ENCODE measurements at places on chromosomes 16 and 17.
A peak's percentile ranks its signal among the peaks of the same experiment; 100 is the strongest.

DNA sequence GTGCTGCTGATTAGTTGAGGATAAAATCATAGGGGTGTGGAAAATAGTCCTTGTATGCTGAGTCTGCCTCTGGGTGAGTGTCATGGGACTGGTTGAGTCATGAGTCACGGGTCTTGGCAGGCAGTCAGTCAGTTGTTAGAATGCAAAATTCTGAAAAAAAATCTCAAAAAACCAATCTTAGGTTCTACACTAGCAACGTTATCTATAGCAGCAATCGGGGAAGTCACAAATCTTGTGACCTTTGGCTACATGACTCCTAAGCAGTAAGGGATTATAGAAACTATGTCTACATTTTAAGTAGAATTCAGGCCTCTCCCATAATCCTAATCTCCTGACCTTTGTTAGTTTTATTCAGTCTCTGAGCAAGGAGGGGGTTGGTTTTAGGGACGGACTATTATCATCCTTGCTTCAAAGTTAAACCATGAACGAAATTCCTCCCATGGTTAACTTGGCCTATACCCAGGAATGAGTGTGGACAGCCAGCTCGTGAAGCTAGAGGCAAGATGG lies 18.0 kb upstream of the PMFBP1 start:
- no peaks in the 10 kb centered on the region for H3K4me1 ChIP-seq
- H3K4me3 ChIP-seq, result no peak overlapping the region
- H3K27me3 ChIP-seq, result no peaks in the 10 kb centered on the region
- no peak for DNase-seq
- H3K36me3 ChIP-seq, result no peaks in the 10 kb centered on the region

- no peak overlapping the region for H3K27ac ChIP-seq
- H3K4me1 ChIP-seq, result peaks cover 19% of the 10 kb centered on the region
- no peaks in the 10 kb centered on the region for H3K36me3 ChIP-seq
- peaks cover 6% of the 10 kb centered on the region for H3K27me3 ChIP-seq
Measured at GRCh38 chr16:17748044-17748719, 277.4 kb upstream of the XYLT1 start.

DNA sequence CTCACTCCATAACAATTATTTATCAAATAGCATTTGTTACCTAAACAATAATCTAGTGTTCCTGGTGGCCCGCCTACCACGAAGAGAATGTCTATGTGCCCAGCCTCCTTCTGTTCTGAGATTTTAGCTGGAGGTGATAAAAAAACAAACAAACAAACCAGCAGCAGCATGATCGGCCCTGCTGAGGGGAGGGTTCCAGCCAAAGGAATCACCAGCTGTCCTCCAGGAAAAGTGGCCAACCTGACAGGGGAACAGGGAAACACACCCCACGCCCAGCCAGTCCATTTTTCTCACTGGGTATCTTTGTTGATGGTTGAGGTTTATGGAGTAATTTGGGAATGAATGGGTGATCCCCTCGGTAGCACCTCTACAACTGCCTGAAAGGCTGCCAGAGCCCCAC lies 203.0 kb upstream of the DYNLRB2 start:
- peaks cover 3% of the 10 kb centered on the region for H3K4me1 ChIP-seq
- no peaks in the 10 kb centered on the region for H3K27me3 ChIP-seq
- H3K27ac ChIP-seq, result no peak overlapping the region
- no peaks in the 10 kb centered on the region for H3K36me3 ChIP-seq
- H3K4me3 ChIP-seq, result no peak overlapping the region

- H3K36me3 ChIP-seq, result no peaks in the 10 kb centered on the region
- H3K4me3 ChIP-seq, result no peak overlapping the region
- no peak for DNase-seq
- no peak overlapping the region for H3K27ac ChIP-seq
Measured at GRCh38 chr17:45688820-45689219, 95.3 kb upstream of the CRHR1 start.

DNA sequence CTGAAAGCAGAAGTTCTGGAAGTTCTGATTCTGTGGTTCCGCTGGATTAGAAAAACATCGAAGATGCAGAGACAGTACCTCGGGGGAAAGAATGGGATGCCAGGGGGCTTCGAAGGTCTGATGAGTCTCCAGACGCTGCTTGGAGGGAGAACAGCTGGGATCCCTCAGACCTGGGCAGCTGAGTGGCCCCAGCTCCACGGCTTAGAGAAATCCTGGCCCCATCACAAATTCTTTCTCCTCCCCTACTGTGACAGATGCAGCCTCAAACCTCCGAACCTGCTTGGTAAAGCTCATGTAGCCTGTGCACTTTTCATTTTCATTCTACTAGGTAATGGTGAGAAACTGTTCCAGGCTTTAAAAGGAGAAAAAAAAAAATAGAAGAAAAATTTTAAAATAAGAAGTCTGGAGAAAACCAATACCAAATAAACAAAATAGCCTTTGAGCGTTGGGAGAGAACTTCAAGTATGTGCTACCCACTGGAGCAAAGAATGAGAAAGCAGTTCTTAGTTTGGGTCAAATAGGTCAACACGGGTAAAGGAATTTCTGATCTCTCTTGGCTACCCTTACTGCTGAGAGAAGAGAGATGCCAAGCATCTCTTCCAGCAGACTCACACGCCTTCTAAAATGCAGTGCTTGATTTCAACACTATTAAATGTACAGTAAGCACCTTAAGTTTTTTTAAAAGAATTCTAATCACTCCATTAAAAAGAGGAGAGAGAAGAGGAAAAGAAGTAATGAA lies 19.9 kb downstream of the MAF start:
- DNase-seq, result no peak
- no peak overlapping the region for H3K27ac ChIP-seq
- H3K27me3 ChIP-seq, result no peaks in the 10 kb centered on the region
- H3K36me3 ChIP-seq, result no peaks in the 10 kb centered on the region
- H3K4me3 ChIP-seq, result no peak overlapping the region
- no peaks in the 10 kb centered on the region for H3K4me1 ChIP-seq

GRCh38 chr16:4525634-4526277 lies 12.8 kb downstream of the CDIP1 start:
- peaks cover 58% of the 10 kb centered on the region for H3K4me1 ChIP-seq
- H3K4me3 ChIP-seq, result no peak overlapping the region
- no peak for DNase-seq
- H3K27me3 ChIP-seq, result no peaks in the 10 kb centered on the region
- no peak overlapping the region for H3K27ac ChIP-seq

DNA sequence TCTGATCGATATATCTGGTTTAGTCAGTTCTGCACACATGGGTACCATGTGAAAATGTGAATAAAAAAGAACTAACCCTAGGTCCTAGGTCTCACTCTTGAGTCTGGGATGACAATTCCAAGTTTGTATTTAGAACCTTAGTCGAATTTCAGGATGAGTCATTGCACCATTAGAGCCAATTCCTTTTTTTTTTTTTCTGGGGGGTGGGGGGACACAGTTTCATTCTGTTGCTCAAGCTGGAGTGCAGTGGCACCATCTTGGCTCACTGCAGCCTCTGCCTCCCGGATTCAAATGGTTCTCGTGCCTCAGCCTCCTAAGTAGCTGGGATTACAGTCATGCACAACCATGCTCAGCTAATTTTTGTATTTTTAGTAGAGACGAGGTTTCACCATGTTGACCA lies 41.6 kb downstream of the SPAG9 start:
- no peaks in the 10 kb centered on the region for H3K4me1 ChIP-seq
- H3K36me3 ChIP-seq, result peaks cover 26% of the 10 kb centered on the region
- no peaks in the 10 kb centered on the region for H3K27me3 ChIP-seq
- H3K27ac ChIP-seq, result no peak overlapping the region
- H3K4me3 ChIP-seq, result no peak overlapping the region

GRCh38 chr16:52561910-52562741 lies 15.2 kb upstream of the TOX3 start:
- H3K27me3 ChIP-seq, result no peaks in the 10 kb centered on the region
- H3K4me1 ChIP-seq, result no peaks in the 10 kb centered on the region
- no peak for DNase-seq
- no peaks in the 10 kb centered on the region for H3K36me3 ChIP-seq
- H3K4me3 ChIP-seq, result no peak overlapping the region

- no peak overlapping the region for H3K27ac ChIP-seq
- no peaks in the 10 kb centered on the region for H3K27me3 ChIP-seq
- DNase-seq, result no peak
- H3K36me3 ChIP-seq, result peaks cover 16% of the 10 kb centered on the region
Measured at GRCh38 chr17:80751070-80751945, 206.7 kb downstream of the RPTOR start.

DNA sequence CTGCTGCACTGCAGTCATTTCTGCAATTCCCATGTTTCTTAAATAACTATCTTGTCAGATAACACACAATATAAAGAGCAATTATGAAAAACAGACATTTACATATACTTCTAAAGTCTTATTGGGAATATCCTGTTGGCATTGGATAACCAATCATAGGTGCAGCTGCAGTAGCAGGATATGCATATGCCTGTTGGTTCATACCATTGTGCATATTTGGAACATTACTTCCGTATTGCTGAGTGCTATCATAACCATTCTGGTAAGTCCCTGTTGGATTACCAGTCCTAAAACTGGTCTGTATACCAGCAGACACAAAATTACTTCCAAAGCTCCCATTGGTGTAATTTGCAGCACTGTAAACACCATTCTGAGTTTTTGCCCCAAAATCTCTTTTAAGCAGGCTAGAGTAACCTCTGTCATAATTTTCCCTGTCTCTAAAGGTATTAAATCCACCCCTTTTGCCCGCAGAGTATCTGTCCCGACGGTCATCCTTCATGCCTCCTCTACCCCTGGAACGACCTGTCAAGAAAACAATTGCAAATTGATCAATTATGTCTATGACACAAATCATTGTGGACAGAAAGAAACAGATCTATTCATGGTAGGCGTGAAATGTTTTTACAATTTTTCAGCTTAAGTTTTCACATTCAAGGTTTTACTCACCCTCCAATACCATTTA lies 3.1 kb upstream of the POLG2 start:
- no peak overlapping the region for H3K27ac ChIP-seq
- H3K4me3 ChIP-seq, result no peak overlapping the region

GRCh38 chr16:86819533-86819892 lies 241.2 kb downstream of the FOXL1 start:
- H3K4me1 ChIP-seq, result no peaks in the 10 kb centered on the region
- H3K4me3 ChIP-seq, result no peak overlapping the region
- H3K27me3 ChIP-seq, result peaks cover 2% of the 10 kb centered on the region
- DNase-seq, result no peak
- no peaks in the 10 kb centered on the region for H3K36me3 ChIP-seq
- no peak overlapping the region for H3K27ac ChIP-seq

GRCh38 chr17:17693253-17694168 lies 12.3 kb downstream of the RAI1 start:
- peak overlapping the region; percentile 98 for H3K27ac ChIP-seq
- H3K36me3 ChIP-seq, result no peaks in the 10 kb centered on the region
- no peak for DNase-seq
- peak overlapping the region; percentile 39 for H3K4me3 ChIP-seq
- H3K27me3 ChIP-seq, result no peaks in the 10 kb centered on the region

- H3K4me1 ChIP-seq, result no peaks in the 10 kb centered on the region
- H3K36me3 ChIP-seq, result no peaks in the 10 kb centered on the region
- no peak overlapping the region for H3K4me3 ChIP-seq
- H3K27ac ChIP-seq, result no peak overlapping the region
Measured at GRCh38 chr17:55219459-55219858, 45.3 kb upstream of the HLF start.

DNA sequence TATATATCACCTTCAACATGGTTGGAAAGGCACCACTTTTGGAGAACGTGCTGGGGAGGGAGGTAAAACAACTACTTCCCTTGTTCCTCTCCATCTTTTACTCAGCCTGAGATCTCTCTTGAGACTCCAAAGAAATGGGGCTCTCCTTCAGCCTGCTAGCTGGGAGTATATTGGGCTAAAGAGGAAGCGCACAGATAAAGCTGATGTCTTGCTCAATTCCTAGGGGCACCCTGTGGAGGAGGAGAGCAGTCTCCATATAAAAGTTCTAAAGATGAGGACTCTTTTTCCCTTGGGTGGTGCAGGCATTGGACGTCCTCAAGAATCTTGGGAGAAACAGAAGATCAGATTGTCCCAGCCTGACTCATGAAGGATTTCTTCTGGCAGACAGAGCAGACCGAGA lies 4.6 kb upstream of the ETV4 start:
- no peak for DNase-seq
- H3K36me3 ChIP-seq, result no peaks in the 10 kb centered on the region
- H3K27me3 ChIP-seq, result peaks cover 17% of the 10 kb centered on the region
- H3K27ac ChIP-seq, result no peak overlapping the region
- H3K4me1 ChIP-seq, result peaks cover 17% of the 10 kb centered on the region

DNA sequence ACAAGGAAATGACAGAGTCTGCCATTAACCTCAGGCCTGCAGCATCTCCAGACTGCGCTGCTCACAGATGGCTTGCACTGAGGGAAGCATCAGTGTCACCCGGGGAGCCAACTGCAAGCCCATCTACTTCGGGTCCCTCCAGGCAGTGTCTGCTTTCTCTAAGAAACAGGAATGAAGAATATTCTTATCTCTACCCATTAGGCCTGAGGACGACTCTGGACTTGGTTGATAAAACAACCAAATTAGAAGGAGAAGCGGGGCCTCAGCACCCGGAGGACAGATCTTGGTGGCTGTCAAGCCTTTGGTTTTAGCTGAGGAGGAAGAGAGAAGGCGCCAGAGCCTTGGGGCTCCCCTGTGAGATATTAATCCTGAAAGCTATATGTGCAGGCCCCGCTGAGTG lies 19.5 kb upstream of the MGAT5B start:
- peak; percentile 44 for DNase-seq
- no peak overlapping the region for H3K4me3 ChIP-seq

GRCh38 chr17:35372846-35373533 lies 431 bp downstream of the SLFN11 start:
- peaks cover 17% of the 10 kb centered on the region for H3K4me1 ChIP-seq
- no peak for DNase-seq

DNA sequence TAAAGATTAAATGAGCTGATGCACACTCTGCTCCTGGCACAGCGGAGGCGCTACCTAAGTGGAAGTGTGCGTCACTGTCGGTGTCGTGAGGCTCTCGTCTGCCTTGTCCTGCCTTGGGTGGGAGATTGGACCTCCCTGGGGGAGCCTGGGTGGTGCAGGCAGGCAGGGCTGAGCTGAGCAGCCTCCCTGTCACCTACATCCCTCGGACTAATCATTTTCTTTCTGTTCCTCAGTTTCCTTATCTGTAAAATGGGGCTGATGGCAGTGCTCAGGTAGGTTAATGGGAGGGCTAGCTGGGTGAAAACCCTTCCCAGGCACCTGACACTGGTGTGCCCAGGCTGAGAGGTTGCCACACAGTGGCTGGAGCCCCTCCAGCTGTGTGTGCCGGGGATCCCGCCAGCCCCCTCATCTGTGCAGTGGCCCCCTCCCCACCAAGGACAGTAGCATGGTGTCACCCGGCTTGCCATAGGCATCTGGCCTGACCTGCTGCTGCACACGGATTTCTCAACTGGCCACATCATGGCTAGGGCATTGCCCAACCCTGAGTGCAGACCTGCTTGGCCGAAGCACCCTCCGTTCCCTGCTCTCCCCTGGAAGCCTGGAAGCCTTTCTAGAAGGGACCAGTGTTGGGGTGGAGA lies 4.3 kb downstream of the ADCY7 start:
- DNase-seq, result no peak
- no peaks in the 10 kb centered on the region for H3K36me3 ChIP-seq
- H3K27ac ChIP-seq, result no peak overlapping the region
- H3K4me3 ChIP-seq, result no peak overlapping the region
- H3K4me1 ChIP-seq, result peaks cover 23% of the 10 kb centered on the region

DNA sequence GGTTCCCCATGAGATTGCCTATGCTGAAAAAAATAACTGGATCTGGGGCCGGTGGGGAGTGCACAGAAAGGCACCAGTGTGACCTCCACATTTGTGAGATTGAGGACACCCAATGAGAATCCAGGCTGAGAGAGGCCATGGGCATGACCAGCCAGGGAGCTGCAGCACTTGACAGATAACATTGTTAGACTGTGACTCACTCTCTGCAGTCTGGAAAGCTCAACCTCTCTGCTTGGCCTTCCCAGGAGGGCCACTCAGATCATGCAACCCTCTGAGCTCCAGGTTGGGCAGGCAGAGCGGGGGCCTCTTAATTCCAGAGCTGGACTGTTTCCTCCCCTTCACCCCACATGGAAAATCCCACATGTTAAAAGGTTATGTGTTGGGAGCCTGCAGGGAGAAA lies 30.1 kb downstream of the FZD2 start:
- H3K4me3 ChIP-seq, result no peak overlapping the region
- no peak overlapping the region for H3K27ac ChIP-seq
- no peak for DNase-seq
- H3K27me3 ChIP-seq, result no peaks in the 10 kb centered on the region
- H3K4me1 ChIP-seq, result no peaks in the 10 kb centered on the region
